ENCODE measurements at places on chromosomes 5 and 9.

- DNase-seq: peak; percentile 87
These were observed at the start of gene NAIF1 for GRCh38 chr9:128066713-128067644. Gene NAIF1, minus strand, starts transcription at chr9:128067320. Its CDS starts 219 bp downstream, at chr9:128067101.

- no peak for DNase-seq
These were observed 779.3 kb upstream of the WWC1 start for GRCh38 chr5:167512111-167512510.

DNA sequence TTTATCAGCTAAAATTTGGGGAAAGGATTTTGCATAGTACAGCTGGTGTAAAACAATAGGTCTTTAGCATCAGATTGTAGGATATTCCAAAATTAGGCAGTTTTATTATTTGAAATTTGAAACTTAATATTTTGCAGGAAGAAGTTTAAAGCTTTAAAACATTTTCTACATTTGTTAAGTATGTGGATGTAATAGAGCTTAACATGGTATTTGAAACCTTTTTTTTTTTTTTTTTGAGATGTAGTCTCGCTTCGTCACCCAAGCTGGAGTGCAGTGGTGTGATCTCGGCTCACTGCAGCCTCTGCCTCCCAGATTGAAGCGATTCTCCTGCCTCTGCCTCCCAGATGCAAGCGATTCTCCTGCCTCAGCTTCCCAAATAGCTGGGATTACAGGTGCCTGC lies 2.9 kb downstream of the DENND4C start:
- DNase-seq: no peak

DNA sequence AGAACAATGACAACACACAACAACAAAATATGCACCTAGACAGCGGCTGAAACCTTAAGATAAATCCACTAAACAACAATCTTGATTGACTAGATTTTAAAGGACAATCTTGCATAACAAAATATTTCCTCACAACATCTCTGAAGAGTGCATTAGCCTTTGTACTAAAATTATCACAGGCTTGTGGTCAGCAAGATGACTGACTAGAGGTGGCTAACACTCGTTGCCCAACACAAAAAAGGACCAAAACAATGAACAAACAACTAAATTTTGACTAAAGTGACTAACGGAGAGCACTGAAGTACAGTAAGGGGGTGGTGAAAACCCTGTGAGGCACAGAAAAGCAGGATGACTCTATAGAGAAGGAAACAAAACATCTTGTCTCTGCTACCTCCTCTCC lies 183.9 kb downstream of the BRINP1 start:
- DNase-seq: no peak

DNA sequence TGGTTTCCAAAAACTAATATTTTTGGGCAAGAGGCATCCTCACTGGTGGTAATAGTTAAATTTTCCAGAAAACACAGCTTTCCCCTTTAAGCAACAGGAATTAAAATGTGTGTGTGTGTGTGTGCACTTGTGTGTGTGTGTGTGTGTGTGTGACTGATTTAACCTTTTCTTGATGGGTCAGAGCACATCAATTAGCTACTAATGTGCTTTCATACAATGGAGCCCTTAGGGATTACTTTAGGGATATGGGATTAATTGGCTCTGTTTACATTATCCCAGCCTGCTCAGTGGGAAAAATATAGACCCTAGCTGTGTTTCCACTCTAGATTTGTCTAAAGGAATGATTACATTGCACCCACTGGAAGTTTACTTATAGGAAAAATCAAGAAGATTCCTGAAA lies 6.5 kb downstream of the PLCXD3 start:
- no peak for DNase-seq

GRCh38 chr5:10030219-10030831 lies 219.4 kb downstream of the ATPSCKMT start:
- no peak for DNase-seq

DNA sequence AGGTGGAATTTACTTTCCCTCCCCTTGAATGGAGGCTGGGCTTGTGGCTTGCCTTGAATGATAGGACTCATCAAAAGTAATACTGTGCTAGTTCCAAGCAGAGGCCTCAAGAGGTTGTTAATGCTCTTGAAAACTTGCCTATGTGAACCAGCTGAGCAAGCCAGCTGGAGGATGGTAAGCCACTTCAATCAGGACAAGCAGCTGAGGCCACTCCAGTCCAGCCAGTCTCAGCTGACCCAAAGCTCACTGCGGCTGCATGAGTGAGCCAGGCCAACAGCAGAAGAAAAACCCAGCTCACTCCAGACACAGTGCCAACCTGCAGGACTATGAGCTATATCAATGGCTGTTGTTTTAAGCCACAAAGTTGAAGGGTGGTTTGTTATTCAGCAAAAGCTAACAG lies 182.8 kb downstream of the MCTP1 start:
- DNase-seq: no peak

DNA sequence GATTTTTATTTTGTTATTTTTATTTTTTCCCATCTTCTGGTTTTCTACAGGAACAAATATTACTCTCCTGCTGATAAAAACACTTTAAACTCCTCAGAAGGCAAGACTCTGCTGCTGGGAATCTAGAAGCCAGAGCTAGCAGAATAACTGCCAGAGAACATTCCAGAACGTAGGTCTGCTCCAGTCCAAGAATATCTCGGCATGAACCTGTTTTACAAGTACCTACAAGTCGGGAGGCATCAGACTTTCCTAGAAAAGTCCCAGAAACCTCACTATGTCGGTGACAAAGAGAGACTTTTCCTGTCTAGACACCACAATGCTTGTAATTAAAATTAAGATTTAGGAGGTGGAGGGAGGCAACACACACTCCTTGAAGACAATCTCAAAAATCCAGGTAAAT lies 41.4 kb downstream of the FABP6 start:
- no peak for DNase-seq

DNA sequence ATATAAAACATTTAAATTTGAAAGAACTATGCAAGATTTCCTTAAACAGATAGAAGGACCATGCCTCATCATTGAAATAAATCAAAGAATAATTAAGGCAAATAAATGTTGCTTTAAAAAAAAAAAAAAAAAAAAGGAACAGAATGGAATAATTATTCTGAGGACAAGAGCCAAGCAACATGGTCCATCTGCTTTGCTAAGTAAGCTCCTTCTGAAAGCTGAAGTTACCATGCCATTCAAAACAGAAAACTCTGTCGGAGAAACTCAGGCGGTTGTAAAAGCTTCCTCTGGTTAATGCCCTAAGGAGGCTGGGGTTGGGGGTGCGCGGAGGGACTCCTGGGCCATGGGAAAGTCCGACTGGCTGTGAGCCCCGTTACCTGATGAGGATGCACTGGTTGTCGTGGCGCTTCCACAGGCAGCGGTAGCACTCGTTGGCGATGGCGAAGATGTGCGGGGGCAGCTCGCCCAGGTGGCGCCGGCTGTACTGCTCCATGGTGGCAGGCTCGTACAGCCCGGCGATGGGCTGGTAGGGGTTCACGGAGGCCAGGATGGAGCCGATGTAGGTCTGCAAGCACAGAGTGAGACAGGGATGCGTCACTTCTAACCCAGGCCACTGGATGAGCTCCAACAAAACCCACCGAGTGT lies 141.7 kb downstream of the MYO10 start:
- no peak for DNase-seq

DNA sequence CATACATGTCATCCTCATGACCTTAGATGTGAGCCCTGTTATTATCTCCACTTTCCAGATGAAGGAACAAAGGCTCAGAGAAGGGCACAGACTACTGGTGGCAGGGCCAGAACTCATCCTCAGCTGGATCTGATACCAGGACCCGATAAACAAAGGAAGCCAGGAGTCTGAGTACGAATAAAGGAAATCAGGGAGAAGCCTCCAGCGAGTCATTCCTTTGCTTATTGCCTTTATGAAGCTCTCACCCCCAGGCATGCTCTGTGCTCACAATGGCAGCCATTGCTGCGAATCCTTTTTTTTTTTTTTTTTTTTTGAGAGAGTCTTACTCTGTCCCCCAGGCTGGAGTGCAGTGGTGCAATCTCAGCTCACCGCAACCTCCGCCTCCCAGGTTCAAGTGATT lies 130.1 kb downstream of the GAPVD1 start:
- DNase-seq: no peak

GRCh38 chr9:136667940-136668760 lies 5.4 kb downstream of the EGFL7 start:
- DNase-seq: no peak

GRCh38 chr5:2710910-2711309 lies 40.6 kb downstream of the IRX2 start:
- no peak for DNase-seq

DNA sequence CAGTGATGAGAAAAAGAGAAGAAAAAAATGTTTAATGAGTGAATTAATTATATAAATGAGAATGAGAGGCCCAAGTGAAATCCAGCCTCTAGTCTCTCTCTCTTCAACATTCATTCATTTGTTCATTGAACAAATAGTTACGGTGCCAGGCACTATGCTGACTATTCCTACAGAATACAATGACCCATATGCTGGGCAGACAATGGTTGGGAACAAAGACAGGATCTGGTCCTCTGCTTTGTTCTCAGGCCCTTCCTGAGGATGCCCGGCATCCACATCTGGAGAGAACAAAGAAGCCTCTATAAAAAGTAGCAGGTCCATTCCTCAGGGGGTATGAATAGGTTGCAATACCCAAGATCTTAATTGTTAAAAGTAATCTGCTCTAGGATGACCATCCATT lies 6.9 kb downstream of the ADAM19 start:
- DNase-seq: no peak

DNA sequence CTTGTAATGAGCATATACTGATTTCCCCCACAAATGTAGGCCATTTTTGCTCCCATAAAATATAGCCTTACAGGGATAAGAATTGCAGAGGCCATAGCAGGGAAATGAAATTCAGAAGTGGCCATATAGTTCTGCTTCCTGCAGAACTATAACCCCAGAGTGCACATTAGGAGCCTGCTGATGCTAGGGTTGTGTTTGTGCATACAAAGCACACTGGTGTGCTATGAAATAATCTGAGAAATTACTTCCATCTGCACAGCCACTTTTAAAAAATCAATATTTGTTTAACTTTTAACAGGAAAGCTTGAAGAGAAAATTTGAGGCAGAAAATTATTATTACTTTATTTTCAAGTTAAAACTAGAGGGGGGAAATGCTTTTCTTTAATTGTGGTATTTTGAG lies 380.3 kb downstream of the MRPS30 start:
- DNase-seq: no peak

GRCh38 chr5:150485693-150486401 lies 22.1 kb upstream of the NDST1 start:
- no peak for DNase-seq

GRCh38 chr9:28050941-28051340 lies 477.7 kb upstream of the C9orf72 start:
- DNase-seq: no peak

- DNase-seq: no peak
These were observed 87.3 kb downstream of the LIFR start for GRCh38 chr5:38468978-38469706.

DNA sequence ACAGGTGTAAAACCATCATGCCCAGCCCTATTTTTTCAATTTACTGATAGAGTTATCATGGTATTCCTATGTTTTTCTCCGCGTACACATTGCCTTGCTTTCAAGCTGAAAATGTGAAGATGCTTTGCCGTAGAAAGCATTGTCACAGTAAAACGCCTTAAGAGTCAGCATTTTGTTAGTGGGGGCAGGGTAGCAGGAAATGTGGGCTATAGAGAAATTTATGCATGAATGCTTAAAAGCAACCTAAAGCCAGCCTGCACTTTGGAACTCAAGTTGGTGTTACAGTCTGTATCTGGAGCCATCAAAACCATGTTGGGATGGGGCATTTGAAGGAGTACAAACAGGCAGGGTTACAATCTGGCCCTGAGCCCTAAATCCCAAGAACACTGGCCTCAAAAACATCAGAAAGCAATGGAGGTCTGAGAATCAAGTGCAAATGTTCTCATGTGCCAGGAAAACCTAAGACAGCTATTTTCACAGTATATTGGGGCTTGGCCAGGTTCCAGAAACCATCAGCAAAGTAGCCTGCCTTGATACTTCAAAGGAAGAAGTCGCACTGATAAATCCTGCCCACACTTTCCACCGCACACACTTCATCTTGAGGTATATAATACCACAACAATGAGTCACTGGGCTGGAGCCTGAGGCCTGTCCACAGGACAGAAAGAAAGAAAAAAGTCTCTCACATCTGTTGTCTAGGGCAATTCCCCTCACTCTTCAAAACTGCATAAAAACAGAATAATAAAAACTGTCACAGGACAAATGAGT lies 313.8 kb downstream of the ENC1 start:
- peak; percentile 26 for DNase-seq

DNA sequence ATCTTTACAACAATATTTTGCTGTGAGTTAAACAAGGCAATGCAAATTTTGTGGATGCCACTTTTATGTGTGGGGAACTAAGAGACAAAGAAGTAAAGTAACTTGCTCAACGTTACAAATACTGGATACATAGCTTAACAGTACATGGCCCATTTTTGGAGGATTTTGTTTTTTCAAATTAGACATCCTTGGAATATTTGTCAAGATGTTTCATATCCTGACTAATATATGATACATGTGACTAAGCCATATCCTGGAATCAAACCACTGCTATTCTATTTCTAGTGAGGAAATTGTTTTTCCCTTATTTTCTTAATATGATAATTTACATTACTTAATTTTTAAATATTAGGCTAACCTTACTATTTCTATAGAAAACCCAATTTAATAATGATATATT lies 529.8 kb downstream of the DMRTA1 start:
- no peak for DNase-seq

- DNase-seq: no peak
These were observed 320.8 kb downstream of the CCDC171 start for GRCh38 chr9:15873573-15874177.

DNA sequence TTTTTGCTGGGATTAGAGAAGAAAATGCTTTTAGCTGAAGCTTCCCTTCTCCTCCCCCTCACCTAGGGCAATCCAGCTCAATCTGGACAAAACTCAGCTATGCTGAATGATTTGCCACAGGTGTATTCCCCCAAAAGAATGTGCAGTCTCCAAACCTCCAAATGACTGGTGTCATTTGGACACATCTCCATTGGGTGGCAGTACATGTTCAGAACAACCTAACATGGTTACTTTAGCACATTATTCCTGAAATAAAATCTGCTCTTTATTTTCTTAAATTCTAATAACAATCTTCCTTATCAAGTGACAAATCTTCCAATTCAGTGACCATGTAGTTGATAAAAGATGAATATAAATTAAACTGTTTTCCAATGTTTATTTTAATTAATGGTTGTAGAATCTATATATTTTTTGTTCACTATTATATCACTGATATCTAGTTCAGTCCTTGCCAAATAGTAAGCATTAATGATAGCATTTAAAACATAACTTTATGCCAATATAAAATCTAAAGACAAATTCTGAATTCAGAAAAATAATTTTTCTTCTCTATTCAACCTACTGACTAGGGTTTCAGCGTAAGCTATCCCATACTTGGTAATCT lies 61.3 kb upstream of the MOCS2 start:
- DNase-seq: no peak

GRCh38 chr5:4246447-4246846 lies 650.8 kb downstream of the IRX1 start:
- no peak for DNase-seq
